ENCODE measurements at places on chromosomes 12 and 14. TPM values are rescaled to one million over a fixed set of nuclear protein-coding genes. Genes with fewer than 3 reads are reported as not detected.

The CFAP54 gene
- total RNA-seq, result 2.0 TPM

DNA sequence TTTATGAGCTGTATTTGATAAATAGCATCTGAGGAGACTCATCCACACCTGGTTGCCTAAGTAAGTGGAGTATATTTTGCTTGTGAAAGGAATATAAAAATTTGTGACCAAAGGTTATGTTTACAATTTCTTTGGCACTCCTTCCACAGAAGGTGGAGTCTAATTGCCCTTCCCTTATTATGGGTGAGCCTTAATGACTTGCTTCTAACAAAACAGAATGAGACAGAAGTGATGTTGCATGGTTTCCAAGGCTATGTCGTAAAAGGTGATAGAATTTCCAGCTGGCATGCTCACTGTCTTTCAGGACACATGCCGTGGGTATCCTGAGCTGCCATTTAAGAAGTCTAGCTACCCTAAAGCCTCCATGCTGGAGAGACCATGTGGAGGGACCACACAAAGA, 116.8 kb upstream of the ABCD2 start:
- DNase-seq, result no peak
- no peaks in the 10 kb centered on the region for H3K36me3 ChIP-seq

DNA sequence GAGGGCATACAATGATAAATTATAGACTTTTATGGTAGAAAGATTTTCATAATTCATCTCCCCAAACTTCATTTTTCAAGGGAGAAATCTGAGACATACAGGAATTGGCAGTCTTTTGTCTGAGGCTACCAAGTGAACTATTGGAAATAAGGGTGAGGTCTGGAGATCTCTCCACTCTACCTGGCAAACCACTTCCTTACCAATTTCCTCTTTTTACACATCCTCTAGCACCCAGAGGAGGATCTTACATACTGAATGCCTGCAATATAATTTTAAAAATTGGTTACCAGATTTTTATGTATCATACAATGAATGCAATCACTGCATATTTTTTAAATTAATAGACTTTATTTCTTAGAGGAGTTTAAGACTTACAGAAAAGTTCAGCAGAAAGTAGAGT, 6.6 kb downstream of the PDE6H start:
- no peak for DNase-seq
- no peaks in the 10 kb centered on the region for H3K36me3 ChIP-seq
- no peak overlapping the region for H3K27ac ChIP-seq

DNA sequence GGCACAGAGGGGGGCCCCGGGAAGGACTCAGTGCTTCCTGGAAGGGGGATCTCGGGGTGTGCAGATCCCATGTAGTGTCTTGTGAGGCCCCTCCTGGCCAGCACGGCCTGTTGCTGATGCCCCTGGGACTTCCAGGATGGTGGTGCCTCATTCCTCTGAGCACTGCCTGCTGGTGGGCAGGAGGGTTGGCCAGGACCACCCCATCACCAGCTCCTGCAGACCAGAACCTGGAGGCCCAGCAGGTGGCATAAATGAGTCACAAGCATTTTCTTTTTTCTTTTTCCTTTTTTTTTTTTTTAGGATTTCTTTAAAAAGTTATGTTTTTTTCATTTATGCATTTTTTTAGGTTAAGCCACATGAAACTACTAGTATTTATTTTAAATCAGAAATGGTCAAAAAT, 8.0 kb downstream of the MMP17 start:
- H3K4me3 ChIP-seq, result no peak overlapping the region
- H3K27ac ChIP-seq, result no peak overlapping the region
- DNase-seq, result peak; percentile 33
- no peaks in the 10 kb centered on the region for H3K4me1 ChIP-seq
- H3K36me3 ChIP-seq, result no peaks in the 10 kb centered on the region

The FGF23 gene
- total RNA-seq, result not detected

The AMDHD1 gene
- total RNA-seq, result 1.3 TPM

The TUBA1B gene
- total RNA-seq, result 1,776 TPM

GRCh38 chr12:127145929-127146789, 1120.8 kb upstream of the TMEM132C start:
- peaks cover 18% of the 10 kb centered on the region for H3K4me1 ChIP-seq
- peak; percentile 91 for DNase-seq
- peak overlapping the region; percentile 78 for H3K4me3 ChIP-seq
- H3K36me3 ChIP-seq, result no peaks in the 10 kb centered on the region
- no peaks in the 10 kb centered on the region for H3K27me3 ChIP-seq

GRCh38 chr12:5514016-5514415, 82.1 kb downstream of the NTF3 start:
- H3K4me1 ChIP-seq, result no peaks in the 10 kb centered on the region
- DNase-seq, result no peak
- H3K4me3 ChIP-seq, result no peak overlapping the region
- H3K27me3 ChIP-seq, result no peaks in the 10 kb centered on the region
- H3K27ac ChIP-seq, result no peak overlapping the region
- no peaks in the 10 kb centered on the region for H3K36me3 ChIP-seq

The C12orf50 gene
- not detected for total RNA-seq

The NXPH4 gene
- total RNA-seq, result 5.7 TPM

- H3K4me3 ChIP-seq, result peak within 1 kb of the TSS; percentile 79
- peaks cover 23% of the 10 kb centered on the region for H3K4me1 ChIP-seq
- DNase-seq, result peak; percentile 95
- H3K27me3 ChIP-seq, result no peaks in the 10 kb centered on the region
Observed at GRCh38 chr14:55411426-55412389, at the start of gene ATG14. TSS of gene ATG14 (minus strand) at chr14:55411830. CDS start at chr14:55411822, 8 bp downstream.

The CFAP251 gene
- 1.6 TPM for total RNA-seq

DNA sequence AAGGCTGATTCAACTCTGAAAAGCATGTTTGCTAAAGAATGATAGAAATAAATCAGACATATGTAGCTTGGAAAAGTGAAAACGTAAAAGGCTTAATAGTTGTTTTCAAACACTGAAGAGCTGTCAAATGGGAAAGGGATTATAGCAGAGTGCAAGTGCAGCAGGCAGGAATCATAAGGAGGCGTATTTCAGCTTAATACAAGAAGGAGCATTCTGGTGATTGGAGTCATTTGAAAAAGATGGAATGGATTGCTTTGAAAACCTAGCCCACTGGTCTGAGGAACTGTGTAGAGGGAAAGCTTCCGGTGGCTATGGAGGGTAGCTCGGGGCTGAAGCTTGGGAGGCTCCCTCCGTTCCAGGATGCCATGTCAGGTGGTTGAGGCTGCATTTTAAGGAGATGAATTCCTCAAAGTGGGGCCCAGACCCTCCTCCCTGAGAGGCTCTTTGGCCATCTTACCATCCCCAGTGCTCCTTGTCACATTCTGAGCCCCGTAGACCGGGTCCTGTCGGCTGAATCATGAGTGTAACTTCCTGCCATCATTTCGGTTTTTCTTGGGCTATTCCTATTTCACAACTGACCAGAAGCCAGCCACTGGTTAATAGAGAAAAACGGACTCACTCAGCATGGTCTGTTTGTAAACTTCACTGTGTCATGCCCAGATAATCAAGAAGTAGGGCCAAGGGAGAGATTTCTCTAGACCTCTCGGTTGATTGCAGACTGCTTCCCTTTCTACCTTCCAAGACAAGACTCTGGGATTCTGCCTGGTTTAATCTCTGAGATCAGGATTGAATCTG, 6.5 kb downstream of the WNT5B start:
- peaks cover 4% of the 10 kb centered on the region for H3K4me1 ChIP-seq
- H3K4me3 ChIP-seq, result no peak overlapping the region
- H3K36me3 ChIP-seq, result peaks cover 49% of the 10 kb centered on the region
- H3K27ac ChIP-seq, result no peak overlapping the region
- no peaks in the 10 kb centered on the region for H3K27me3 ChIP-seq
- DNase-seq, result no peak

GRCh38 chr14:28088125-28088524, 678.5 kb upstream of the FOXG1 start:
- no peak for DNase-seq
- H3K27me3 ChIP-seq, result no peaks in the 10 kb centered on the region
- H3K4me3 ChIP-seq, result no peak overlapping the region
- H3K27ac ChIP-seq, result no peak overlapping the region

DNA sequence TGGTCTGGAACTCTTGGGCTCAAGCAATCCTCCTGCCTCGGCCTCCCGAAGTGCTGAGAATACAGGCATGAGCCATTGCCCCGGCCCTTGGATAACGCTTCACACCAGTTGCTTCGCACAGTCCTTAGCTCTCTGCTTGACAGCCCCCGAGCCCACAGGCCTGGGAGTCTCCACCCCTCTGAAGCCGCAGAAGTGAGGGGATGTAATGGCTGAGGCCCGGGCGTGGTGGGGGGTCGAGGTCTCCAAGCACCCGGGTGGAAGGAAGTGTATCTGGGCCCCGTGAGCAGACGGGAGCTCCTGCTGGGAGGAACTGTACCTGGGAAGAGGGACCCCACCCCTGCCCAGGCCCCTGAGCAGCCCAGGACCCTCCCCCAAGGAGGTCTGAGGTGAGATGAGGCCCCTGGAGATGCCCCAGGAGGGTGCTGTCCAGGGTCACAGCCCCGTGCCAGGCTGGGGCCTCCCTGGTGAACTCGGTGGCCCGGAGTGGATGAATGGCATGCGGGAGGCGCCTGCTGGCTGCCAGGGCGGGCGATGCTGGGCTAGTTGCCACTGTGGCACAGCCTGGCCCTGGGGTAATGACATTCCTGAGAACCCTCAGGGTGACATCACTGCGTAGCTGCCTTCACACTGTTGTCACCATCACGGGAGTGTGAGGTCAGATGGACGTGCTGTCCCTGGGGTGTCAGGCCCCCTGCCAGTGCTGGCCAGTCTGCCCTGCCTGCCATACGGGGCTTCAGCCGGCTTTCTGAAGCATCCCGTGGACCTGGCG, 48.9 kb downstream of the KIF26A start:
- peaks cover 8% of the 10 kb centered on the region for H3K27me3 ChIP-seq
- H3K27ac ChIP-seq, result no peak overlapping the region
- H3K4me1 ChIP-seq, result no peaks in the 10 kb centered on the region
- DNase-seq, result peak; percentile 21

GRCh38 chr12:105554223-105554678, 223.8 kb downstream of the C12orf75 start:
- H3K27ac ChIP-seq, result no peak overlapping the region
- H3K4me3 ChIP-seq, result no peak overlapping the region
- no peak for DNase-seq
- no peaks in the 10 kb centered on the region for H3K27me3 ChIP-seq
- no peaks in the 10 kb centered on the region for H3K36me3 ChIP-seq
- H3K4me1 ChIP-seq, result no peaks in the 10 kb centered on the region

DNA sequence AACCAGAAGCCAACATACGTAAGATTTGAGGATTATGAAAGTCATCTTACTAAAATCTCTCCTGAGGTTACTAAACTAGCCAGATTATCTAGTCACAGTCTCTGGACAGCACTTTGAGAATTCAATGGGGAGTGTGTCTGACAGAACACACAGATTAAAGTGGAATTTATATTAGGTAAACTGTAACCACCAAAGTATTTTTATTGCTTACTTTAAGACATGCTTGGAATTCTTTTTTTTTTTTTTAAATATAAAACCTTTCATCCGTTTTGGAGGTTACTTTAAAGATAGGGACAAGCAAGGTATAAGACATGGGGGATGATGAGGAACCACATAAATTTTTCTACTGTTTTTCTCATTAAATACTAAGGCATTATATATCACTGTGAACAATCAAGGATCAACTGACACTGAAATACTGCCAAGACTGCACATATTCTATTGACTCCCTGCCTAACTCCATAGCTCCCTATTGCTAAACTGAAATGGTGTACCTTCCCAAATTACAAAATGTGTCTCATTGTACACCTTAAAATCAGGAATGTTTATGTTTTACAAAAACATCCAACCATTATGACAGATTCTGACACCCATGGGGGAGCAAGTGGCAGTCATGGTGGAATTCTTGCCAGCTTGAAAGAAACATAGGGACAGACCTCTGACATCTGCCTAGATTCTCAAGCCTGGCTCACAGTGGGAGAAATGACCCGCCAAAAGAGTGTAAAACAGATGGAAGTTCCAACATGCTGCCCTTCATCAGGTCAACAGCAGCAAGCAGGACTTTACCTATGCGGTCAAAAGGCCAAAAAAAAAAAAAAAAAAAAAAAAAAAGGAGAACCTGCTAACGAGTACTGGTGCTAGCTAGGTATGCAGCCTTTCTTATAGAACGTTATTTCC, 239.3 kb downstream of the MED13L start:
- peak overlapping the region; percentile 42 for H3K27ac ChIP-seq
- peaks cover 26% of the 10 kb centered on the region for H3K4me1 ChIP-seq
- DNase-seq, result peak; percentile 68
- no peaks in the 10 kb centered on the region for H3K36me3 ChIP-seq
- no peaks in the 10 kb centered on the region for H3K27me3 ChIP-seq
- no peak overlapping the region for H3K4me3 ChIP-seq

GRCh38 chr12:11958221-11959091, 112.3 kb upstream of the BCL2L14 start:
- H3K27me3 ChIP-seq, result no peaks in the 10 kb centered on the region
- peak overlapping the region; percentile 97 for H3K27ac ChIP-seq
- peak; percentile 97 for DNase-seq
- no peaks in the 10 kb centered on the region for H3K36me3 ChIP-seq
- H3K4me1 ChIP-seq, result peaks cover 18% of the 10 kb centered on the region

DNA sequence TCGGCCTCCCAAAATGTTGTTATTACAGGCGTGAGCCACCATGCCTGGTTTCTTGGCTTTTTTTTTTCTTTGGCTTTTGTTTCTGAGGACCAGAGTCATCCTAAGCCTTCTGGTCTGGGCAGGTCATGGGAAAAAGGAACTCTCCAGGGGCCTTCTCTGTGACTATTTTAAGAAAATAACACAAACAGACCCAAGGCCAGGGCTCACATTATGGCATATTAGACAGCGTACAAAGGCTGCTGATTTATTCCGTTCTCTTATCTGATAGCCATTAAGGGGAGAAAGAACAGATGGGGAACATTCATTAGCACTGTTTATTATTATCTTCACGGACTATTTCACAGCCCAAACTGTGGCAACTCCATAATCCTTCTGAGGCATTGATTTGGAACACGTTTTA, 28.8 kb upstream of the MANSC4 start:
- H3K4me1 ChIP-seq, result no peaks in the 10 kb centered on the region
- H3K4me3 ChIP-seq, result no peak overlapping the region
- no peak for DNase-seq
- H3K27me3 ChIP-seq, result no peaks in the 10 kb centered on the region
- no peak overlapping the region for H3K27ac ChIP-seq

GRCh38 chr12:113936460-113936859, 29.7 kb downstream of the RBM19 start:
- no peaks in the 10 kb centered on the region for H3K27me3 ChIP-seq
- H3K4me1 ChIP-seq, result peaks cover 7% of the 10 kb centered on the region
- no peak overlapping the region for H3K4me3 ChIP-seq
- H3K36me3 ChIP-seq, result peaks cover 7% of the 10 kb centered on the region
- H3K27ac ChIP-seq, result no peak overlapping the region
- no peak for DNase-seq

The SOX5 gene
- total RNA-seq, result not detected

GRCh38 chr14:63940387-63940786, 87.6 kb downstream of the SYNE2 start:
- H3K27me3 ChIP-seq, result no peaks in the 10 kb centered on the region
- DNase-seq, result no peak
- no peak overlapping the region for H3K4me3 ChIP-seq
- H3K4me1 ChIP-seq, result no peaks in the 10 kb centered on the region
- H3K36me3 ChIP-seq, result no peaks in the 10 kb centered on the region

- no peaks in the 10 kb centered on the region for H3K36me3 ChIP-seq
- H3K4me1 ChIP-seq, result no peaks in the 10 kb centered on the region
- no peak overlapping the region for H3K4me3 ChIP-seq
- no peak overlapping the region for H3K27ac ChIP-seq
- no peaks in the 10 kb centered on the region for H3K27me3 ChIP-seq
Observed at GRCh38 chr14:57612946-57613345, 119.3 kb upstream of the CCDC198 start.

The TPPP2 gene
- total RNA-seq, result not detected

GRCh38 chr12:88925454-88925853, 345.2 kb upstream of the KITLG start:
- peak overlapping the region; percentile 18 for H3K4me3 ChIP-seq
- peaks cover 39% of the 10 kb centered on the region for H3K4me1 ChIP-seq
- no peaks in the 10 kb centered on the region for H3K27me3 ChIP-seq
- no peaks in the 10 kb centered on the region for H3K36me3 ChIP-seq
- DNase-seq, result peak; percentile 54
- peak overlapping the region; percentile 55 for H3K27ac ChIP-seq
